Stimulated activated CD4-positive, alpha-beta T cell treated with anti-CD3 and anti-CD28 coated beads, TNF-alpha, amount 100 ng/mL, for 24 hours (primary cell): ENCODE measurements at places on chromosomes 5 and 9.
A peak's percentile ranks its signal among the peaks of the same experiment; 100 is the strongest.

GRCh38 chr5:173989432-173990082, 587 bp downstream of the C5orf47 start:
- DNase-seq = no peak

DNA sequence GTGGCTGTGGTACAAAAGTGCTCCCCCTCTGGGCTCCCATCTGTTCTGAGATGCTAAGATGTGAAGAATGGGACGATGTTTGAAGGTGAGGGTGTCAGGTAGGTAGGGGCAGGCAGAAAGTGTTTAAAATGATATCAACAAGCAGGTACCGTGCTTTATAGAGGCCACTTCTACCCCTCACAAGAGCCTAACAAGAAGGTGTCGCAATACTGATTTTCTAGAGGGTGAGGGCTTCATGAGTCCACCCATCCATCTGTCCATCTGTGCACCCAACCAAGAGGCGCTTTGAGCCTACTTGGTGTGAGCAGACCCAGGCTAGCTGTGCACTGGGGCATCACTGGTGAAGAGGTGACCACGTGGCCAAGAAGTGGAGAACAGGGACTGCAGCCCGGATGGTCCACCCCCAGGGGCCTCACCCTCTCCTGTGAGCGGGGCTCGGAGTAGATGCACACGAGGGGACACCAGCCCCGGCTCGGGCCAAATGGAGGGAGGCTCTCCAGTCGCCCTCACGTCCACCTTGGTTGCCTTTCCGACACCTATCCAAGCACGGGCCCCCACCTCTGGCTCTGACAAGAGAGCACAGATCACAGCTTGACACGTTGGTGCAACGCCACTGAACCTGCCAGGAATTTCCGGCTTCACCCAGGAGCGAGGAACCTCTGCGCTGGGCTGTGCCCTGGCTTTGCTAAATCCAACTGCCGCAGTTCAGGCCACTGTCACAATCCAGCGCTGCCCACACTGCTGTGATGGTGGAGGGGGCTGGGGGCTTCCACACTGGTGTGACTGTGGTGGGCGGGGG, 34.5 kb downstream of the CRB2 start:
- DNase-seq = no peak

GRCh38 chr9:121721770-121722169, 70.3 kb downstream of the DAB2IP start:
- DNase-seq = no peak

DNA sequence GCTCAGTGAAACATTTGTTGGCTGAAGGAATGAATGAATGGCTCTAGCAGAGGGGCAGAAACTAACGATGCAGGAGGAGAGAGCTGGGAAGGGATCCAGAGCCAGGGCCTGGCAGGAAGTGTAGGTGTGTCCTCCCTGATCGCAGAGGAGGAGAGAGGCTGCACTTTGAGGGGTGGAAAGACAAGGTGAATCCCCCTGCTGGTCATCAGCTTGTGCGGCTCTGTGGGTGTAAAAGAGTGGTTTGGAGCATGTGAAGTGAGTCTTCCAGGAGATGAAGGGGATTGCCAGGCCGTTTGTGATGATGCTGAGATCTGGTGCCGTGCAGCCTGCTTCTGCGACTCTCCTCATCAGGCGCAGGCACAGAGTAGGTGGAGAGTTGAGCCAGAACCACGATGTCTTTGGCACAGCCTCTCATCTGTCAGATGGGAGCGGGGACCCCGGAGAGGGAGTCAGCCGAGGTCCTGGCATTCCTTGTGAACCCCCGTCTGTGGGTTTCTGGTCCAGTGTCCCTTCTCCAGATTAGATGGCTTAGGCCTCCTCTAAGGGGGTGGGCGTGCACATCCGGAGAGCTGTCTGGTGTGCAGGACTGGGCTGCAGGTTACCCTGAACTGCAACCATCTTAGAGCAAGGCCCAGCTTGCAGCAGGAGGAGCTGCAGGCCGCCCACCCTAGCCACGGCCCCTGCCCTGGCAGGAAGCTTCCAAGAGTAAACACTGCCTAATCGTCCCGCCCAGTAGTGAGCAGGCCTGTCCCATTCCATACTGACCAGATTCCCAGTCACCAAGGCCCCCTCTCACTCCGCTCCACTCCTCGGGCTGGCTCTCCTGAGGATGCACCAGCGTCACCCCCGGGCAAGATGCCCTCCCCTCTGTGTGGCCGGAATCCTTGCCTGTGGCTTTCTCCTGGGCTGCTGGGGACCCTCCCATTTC, at the start of gene ADAMTS13:
Gene ADAMTS13 (plus strand): TSS at position 753 of the 928 bp plus-strand sequence. CDS start 77 bp downstream, at position 830.
- DNase-seq = peak; percentile 41

DNA sequence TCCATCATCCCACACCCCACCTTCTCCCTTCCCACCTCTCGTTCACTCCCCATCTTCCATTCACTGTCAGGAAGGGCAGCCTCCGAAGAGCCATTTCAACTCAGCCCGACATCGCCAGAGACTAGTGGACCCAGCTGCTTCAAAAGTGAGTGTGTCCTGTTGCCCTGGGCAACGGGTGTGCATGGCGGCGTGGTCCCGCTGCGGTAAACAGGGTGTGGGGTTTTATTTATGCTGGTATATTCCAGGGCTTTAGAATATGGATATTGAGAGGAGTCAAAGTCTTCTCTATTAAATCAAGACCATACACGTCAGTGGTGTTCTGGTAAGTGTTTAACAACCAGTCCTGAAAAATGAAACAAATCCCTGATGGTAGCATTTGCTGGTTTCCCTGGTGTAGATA, 274.5 kb downstream of the MAST4 start:
- no peak for DNase-seq

GRCh38 chr5:89359046-89359445, 476.1 kb upstream of the MEF2C start:
- no peak for DNase-seq

GRCh38 chr5:73981704-73982103, 355.7 kb downstream of the ARHGEF28 start:
- DNase-seq = no peak

- DNase-seq = no peak
Measured at GRCh38 chr9:89435071-89435823, 62.7 kb downstream of the SEMA4D start.

- DNase-seq = no peak
Measured at GRCh38 chr5:1008451-1009358, at the start of gene NKD2. Gene NKD2 (plus strand): TSS chr5:1008802. CDS start chr5:1009058, 256 bp downstream.
